ENCODE measurements at places on chromosomes 4 and X. TPM values are rescaled to one million over a fixed set of nuclear protein-coding genes. Genes with fewer than 3 reads are reported as not detected.
A peak's percentile ranks its signal among the peaks of the same experiment; 100 is the strongest.

The CLDN34 gene
- total RNA-seq = not detected

The FRG2 gene
- not detected for total RNA-seq

The NWD2 gene
- not detected for total RNA-seq

The RBM46 gene
- total RNA-seq = 0.54 TPM

The NPY1R gene
- 7.2 TPM for total RNA-seq

The ODAPH gene
- not detected for total RNA-seq

DNA sequence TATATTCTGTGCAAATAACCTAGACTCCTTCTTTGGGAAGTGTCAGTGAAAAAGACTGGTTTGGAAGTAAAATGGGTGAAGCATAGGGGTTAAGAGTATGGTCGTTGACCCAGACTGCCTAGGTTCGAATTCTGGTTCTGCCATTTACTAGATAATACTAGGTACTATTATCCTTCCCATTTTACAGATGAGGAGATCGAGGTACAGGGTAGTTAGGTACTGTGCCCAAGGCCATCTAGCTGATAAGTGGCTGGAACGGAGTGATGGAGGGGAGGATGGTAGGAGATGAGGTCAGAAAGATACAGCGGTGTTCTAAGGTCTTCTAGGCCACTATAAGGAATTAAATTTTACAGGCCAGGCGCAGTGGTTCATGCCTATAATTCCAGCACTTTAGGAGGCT is 11.1 kb downstream of the GLOD5 start:
- no peak for DNase-seq

DNA sequence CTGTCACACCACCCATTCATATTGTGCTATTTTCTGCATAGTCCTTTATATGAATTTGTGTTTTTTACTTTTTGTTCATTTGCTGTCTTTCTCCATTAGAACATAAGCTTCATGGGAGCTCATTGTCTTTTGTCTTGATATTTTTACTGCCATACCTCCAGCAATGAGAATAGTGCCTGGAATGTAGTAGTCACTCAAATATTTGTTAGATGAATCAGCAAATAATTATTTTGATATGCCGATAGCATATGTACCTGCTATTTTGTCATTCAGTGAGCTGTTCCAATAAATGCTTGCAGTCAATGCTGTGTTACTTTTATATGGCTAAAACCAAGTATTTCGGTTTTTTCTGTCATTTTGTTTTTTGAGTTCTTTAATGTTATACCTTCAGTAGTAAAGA is 43.5 kb upstream of the SLC25A31 start:
- no peak for DNase-seq

DNA sequence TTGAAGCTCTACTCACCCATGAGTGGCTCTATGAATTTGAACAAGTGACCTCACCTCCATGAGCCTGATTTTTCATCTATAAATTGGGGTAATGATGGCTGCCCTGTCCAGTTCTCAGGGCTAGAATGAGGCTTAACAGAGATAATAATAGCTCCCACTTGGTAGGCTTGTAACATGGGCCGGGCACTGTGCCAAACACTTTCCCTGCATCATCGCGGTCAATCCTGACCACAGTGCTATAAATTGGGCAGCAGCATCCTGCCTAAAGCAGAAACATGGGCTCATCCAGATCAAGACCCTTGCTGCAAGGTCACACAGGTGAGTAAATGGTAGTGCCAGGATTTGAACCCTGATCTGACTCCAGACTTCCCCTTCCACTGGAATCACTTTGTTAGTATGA is 12.8 kb downstream of the APLN start:
- no peak for DNase-seq

- DNase-seq = no peak
Observed at GRCh38 chr4:2063557-2064275, 4.6 kb downstream of the NAT8L start.

GRCh38 chr4:44978020-44978419 is 251.7 kb upstream of the GNPDA2 start:
- no peak for DNase-seq

GRCh38 chrX:42616981-42617380 is 161.0 kb downstream of the PPP1R2C start:
- no peak for DNase-seq

GRCh38 chrX:119238557-119238956 is 2.5 kb downstream of the PGRMC1 start:
- DNase-seq = no peak

DNA sequence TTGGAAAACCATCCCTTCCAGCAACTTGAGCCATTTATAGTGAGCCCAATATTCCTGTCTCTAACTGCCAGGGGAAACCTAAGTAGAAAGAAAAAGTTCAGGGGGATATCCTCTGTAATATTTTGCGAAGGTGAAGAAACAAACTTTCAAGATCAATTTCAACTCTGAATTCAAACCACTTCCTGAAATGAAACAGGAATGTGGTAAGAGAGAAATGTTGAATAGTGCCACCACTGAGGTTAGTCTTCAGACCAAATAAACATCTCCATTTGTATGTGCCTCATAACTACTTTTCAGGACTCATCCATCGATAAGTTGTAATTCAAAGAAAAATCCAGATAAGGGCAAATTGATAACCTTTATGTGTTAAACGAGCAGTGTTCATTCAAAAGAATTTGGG is 128.7 kb downstream of the GABRB1 start:
- no peak for DNase-seq

DNA sequence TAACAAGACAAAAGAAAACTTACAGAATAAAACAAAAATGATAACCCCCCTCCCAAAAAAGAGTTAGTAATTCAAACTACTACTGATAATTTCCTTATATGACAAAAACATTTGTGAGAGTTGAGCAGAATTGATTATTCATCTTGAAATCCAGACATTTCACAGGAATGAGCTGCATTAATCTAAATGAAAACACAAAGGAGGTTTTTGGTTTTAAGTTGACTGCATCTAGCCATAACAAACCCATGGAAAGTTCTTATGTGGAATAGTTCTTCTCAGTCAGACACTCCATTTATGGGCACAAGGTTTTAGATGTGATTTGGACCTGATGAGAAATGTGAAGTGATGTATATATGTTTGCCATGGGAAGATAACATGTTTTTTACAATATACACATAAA is 95.4 kb downstream of the VCX2 start:
- DNase-seq = no peak

DNA sequence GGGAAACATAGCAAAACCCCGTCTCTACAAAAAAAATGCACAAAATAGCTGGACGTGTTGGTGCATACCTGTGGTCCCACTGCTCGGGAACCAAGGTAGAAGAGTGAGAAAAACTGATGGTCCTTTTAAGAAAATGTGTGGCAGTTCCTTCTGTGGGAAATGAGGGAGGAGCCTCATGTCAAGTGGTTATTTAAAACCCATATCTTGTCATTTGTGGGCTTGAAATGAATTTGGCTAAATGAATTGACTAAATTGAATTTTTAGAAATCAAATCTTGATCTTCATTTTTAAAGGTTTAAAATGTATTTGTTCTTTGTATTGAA is 16.2 kb upstream of the LAMP2 start:
- no peak for DNase-seq

- no peak for DNase-seq
Observed at GRCh38 chrX:148681605-148682004, 181.2 kb downstream of the AFF2 start.

- no peak for DNase-seq
Observed at GRCh38 chrX:9374555-9374954, 90.3 kb upstream of the TBL1X start.

DNA sequence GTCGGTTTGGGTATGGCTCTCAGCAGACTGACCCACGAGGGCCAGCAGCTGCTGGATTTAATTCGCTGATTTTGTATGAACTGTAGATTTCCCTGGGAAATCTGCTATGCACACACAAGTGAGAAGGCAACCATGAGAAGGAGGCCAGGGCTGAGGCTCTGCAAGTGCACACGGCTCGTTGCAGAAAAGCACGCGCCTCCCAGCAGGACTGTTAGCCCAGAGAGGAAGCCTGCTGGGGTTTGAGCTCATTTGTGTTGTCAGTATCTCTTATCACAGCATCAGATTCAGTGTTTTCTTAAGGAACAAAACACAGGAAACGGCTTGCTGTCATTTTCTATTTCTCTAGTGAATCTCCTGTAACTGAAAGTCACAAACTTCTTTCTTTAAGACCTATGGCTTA is 296.2 kb upstream of the FAT1 start:
- peak; percentile 13 for DNase-seq

DNA sequence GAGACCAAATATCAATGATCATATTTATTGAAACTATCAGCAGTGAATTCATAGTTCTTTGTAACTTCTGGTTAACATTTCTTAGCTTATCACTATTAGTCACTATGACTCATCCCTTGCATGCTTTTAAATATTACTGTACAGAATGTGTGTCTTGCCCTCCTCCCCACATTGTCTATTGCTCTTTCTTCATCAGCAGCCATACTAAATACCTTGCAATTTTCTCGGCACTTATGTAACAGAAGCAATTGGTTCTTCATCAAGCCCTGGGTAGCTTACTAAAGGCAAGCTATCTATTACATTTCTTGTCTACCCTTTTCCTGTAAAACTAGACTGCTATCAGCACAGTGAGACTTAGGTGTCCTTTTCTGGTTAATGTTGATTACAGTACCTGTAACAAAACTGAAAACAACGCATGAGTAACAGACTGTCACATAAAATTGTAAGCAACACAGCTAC is 8.2 kb downstream of the KLHL4 start:
- no peak for DNase-seq

GRCh38 chrX:152904151-152905080 is 6.5 kb downstream of the ZNF185 start:
- no peak for DNase-seq

GRCh38 chrX:69128588-69128987 is 36.7 kb downstream of the PJA1 start:
- no peak for DNase-seq
